ENCODE measurements at places on chromosomes 6 and 20.

GRCh38 chr6:105587349-105588122 lies 184.7 kb upstream of the PREP start:
- no peak for DNase-seq

GRCh38 chr6:163500105-163500504 lies 85.6 kb downstream of the QKI start:
- no peak for DNase-seq

DNA sequence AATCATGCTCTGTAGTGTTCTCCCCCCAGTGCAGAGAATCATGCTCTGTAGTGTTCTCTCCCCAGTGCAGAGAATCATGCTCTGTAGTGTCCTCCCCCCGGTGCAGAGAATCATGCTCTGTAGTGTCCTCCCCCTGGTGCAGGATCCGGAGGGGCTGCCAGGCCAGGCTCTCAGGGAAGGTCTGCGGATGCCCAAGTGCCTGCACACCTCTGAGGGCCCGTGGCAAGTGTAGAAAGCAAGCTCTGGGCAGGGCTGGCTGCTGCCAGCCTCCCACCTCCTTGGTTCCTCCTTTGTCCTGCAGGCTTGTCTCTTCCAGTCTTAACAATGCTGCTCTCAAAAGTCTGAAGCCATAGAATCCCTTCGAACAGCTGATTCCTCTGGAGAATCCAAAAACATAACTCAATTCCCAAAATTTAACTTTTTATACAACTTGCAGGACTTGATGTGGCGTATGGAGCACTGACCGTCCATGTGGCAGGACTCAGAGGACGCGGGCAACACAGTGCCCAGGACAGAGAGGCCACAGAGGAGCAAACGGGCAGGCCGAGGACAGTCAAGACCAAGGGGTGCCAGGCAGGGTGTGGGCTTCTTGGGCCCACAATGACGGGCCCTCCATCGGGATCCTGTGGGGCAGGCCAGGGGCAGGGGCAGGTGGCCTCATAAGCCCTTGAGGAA lies 44.6 kb upstream of the BHLHE23 start:
- DNase-seq: no peak

DNA sequence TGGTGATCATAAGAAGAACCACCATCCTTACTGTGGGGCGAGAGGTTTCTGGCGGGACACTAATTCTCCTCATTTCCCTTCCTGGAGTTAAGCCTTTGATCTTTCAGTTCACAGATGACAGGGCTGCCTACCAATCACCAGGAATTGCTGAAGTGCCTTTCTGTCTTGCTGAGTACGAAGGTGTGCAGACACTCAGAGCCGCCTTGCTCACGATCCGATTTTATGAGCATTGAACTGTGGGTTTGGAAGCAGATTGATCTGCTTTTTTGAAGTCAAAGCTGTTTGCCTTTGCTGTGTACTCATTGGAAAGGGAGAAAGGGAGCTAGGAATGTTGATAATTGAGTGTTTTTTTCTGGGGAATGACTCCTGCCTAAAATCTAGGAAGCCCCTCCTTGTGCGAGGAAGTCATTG lies 129.1 kb upstream of the SALL4 start:
- DNase-seq: no peak

All from HCEC 1CT (cell line).